ENCODE measurements at places on chromosomes 11 and 22.

DNA sequence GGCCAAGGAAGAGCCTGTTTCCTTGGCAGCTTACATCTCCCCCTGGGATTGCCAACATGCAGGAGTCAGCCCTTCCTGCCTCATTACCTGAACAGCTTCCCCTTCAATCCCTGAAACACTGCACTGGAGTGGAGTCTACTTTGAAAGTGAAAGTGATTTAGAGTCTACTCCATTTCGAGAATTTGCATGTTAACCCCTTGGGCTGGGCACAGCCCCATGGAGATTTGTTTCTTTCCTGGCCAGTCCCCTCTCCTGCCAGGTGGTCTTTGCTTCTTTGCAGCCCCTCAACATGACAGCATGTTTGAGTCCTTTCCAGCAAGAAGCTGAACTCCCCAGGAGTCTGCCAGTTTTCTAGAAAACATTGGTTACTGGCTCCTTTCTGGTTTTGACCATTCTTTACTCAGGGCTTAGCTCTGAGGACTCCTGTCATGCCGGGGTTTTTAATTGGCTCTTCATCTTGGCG is 59.9 kb downstream of the TRAF6 start:
- no peak for DNase-seq

DNA sequence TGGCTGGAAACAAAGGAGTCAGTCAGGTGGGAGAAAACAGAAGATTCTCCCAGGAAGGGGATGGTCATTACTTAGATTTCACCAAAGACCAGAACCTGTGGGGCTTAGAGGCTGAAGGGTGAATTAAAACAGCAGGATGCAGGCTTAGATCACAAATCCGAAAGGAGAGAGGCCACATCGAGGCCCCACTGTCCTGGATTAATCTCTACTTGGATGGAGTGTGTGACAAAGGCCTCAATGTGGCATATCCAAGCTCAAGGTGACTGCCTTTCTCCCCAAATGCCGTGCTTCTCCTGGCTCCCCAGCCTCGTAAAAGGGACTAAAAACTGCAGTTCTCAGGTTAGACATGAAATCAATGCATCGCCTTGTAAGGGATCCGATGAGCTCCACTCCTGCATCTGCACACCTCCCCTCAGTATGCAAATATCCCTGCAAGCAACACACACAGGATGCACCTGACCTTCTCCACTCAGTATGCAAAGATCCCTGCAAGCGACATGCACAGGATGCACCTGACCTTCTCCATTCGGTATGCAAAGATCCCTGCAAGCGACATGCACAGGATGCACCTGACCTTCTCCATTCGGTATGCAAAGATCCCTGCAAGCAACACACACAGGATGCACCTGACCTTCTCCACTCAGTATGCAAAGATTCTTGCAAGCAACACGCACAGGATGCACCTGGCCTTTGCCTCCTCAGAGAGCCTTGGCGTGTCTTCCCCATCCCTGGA is 447.4 kb downstream of the BRD1 start:
- DNase-seq = no peak

- no peak for DNase-seq
Observed at GRCh38 chr11:75163921-75164849, 13.3 kb downstream of the SLCO2B1 start.

DNA sequence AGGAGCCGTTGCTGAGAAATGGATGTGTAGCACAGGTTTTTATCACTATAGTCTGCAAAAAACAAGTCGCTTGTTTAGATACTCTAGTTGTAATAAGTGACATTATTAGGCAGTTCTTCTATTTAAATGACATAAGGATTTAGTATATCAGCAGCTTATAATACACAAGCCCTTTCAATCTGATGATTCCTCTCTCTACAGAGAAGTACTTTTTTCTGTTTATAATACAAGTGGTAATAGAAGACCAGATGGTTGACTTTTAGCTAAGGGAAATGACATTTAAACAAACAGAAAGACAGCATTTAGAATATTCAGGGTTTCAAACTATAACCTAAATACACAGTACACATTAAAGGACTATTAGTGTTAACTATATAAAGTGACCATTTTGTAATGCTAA is 60.4 kb downstream of the IMMP1L start:
- DNase-seq = no peak

- no peak for DNase-seq
Observed at GRCh38 chr11:14027525-14027924, 65.0 kb downstream of the SPON1 start.

- DNase-seq = no peak
Observed at GRCh38 chr11:119389611-119390254, 8.2 kb upstream of the USP2 start.

GRCh38 chr11:122042981-122043380 is 73.0 kb downstream of the BLID start:
- no peak for DNase-seq

GRCh38 chr11:123517559-123518364 is 87.7 kb downstream of the GRAMD1B start:
- DNase-seq = no peak

DNA sequence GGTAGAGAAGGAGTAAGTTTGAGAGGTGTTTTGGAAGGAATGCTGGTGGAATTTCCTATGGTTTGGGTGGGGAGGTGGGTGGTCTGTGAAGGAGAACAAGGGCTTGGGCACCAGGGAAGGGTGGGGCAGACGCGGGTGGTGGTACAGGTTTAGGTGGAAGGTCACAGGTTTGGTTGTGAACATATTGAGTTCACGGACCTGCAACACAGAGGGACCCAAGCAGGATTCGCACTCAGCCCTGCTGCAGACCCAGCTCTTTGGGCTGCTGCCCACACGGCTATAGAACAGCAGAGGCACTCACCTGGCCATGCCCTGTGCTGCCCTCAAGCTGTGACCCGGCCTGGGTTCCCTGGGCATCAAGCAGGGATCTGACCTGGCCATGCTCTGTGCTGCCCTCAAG is 33.5 kb upstream of the EMID1 start:
- DNase-seq = no peak

DNA sequence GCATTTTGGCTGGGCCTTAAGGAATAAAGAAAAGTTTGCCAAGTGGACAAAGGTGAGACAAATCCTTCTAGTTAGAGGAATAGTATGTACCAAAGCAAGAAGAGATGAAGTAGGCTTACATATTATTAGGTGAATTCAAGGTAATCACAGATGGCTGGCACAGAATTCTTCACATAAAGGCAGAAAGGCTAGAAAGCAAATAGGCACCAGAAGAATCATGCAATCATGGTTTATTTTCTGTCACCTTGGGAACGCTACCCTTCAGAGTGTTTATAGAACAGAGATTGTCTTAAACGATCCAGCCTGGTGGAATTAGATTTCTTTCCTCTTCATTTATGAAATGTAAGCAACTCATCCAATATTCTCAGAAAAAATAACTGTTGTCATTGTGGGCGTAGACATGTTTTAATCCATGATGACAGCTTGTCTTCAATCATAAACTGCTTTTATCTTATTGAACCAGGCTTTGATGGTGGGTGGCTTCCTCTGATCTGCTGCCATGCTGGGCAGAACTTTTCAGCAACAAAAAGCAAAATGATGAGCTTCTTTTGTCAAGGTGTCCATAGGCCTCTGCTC is 49.0 kb upstream of the CSNK2A3 start:
- no peak for DNase-seq

- no peak for DNase-seq
Observed at GRCh38 chr11:117095284-117096161, 2.7 kb downstream of the SIK3 start.

GRCh38 chr11:88297421-88297820 is 40.1 kb downstream of the CTSC start:
- DNase-seq = no peak

- DNase-seq = no peak
Observed at GRCh38 chr11:22466809-22467208, 128.6 kb downstream of the SLC17A6 start.

DNA sequence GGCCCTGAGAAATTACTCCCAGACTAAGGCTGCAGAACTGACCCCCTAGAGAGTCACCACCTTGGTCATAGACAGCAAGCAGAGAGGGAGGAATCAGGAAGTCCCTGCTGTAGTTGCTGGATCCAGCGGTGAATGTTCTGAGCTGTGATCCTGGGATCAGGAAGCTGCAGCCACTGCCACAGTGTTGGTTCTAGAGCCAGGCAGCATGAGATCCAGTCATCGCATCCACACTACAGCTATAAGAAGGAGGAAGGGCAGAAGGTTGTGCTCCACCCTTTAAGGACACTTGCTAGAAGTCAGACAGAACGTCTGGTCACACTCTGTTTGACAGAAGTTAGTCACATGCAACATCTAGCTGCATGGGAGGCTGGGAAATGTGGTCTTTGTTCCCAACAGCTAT is 104.7 kb upstream of the OR4B1 start:
- no peak for DNase-seq

All from stimulated activated CD4-positive, alpha-beta T cell treated with anti-CD3 and anti-CD28 coated beads, TNF-alpha, amount 100 ng/mL, for 4 hours (primary cell).